Frontal cortex (tissue), 4 donors: ENCODE measurements at places on chromosomes 11 and 22. TPM values are rescaled to one million over a fixed set of nuclear protein-coding genes. Genes with fewer than 3 reads are reported as not detected.

The TMEM109 gene
- total RNA-seq, result 9.4 TPM

- DNase-seq, result no peak
Observed at GRCh38 chr11:131924001-131924400, 553.6 kb downstream of the NTM start.

DNA sequence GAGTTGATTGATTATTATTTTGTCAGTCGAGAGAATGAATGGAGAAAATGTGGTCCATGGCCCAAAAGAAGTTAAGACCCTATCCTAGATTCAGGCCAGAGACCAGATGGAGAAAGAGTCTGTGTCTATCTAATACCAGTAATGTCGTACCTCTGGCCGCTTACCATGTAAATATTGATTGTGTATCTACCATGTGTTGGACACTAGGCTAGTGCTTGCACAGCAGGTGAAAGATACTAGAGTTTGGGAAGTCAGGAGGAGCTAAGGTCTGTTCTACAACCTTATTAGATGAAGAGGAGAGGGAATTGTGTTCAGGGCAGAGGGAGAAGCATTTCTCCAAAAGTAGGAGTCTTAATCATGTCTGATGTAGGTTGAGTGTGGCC is 31.8 kb downstream of the PIK3IP1 start:
- no peak for DNase-seq

GRCh38 chr11:46422588-46422987 is 31.0 kb upstream of the CHRM4 start:
- no peak for DNase-seq
